AG20443 (cell line): ENCODE measurements at places on chromosomes 1 and 21.
A peak's percentile ranks its signal among the peaks of the same experiment; 100 is the strongest.

DNA sequence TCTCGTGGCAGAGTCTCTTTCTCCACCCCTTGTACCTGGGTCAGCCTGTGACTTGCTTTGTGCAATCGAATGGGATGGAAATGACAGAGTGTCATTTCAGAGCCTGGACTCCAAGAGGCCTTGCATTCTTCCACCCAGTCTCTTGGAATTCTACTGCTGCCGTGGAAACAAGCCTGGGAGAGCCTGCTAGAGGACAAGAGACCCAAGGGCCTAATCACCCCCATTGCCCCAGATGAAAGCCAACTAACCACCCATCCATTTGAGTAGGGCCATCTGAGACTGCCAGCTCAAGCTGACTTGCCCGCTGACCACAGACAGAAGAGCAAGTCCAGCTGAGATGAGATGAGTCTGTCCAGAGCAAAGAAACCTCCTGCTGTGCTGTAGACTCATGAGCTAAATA, 201.6 kb downstream of the PTPRU start:
- no peak for DNase-seq

DNA sequence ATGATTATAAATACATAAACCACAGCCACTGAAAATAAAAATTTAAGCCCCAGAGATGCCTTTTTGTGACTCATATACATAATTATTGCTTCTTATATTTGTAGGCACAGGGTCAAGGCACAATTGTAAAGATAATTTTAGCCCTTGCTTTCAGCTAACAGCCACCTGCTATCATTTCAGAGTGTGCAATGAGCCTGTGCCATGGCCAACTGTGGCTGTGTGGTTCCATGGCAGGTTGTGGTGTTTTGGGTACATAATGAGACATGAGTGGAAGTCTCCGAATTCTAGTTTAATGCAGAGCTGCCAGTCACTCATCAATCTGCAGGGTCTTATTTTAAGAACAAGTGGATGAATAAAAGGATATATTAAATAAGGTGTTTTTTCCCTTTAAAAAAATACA, 346.9 kb upstream of the SNX7 start:
- DNase-seq: no peak

- DNase-seq: no peak
These were observed 39.9 kb downstream of the RTCA start for GRCh38 chr1:100305954-100306353.

DNA sequence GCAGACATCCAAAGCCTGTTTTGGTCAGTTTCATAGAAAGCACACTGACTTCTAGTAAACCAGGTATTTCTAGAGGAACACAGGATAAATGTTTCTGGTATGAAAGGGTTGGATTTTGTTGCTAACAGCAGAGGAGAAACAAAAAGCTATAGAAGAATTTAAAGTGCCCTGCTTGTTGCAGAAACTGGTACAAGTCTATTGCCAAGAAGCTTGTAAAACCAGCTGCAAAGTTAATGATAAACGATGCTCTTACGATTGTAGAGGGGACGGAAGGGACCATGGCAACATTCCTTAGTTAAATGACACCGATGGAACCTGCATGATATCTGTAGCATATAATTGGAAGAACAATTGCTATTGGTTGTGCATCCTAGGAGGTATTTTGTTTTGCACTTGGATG, 40.1 kb downstream of the SLC35F3 start:
- DNase-seq: no peak

DNA sequence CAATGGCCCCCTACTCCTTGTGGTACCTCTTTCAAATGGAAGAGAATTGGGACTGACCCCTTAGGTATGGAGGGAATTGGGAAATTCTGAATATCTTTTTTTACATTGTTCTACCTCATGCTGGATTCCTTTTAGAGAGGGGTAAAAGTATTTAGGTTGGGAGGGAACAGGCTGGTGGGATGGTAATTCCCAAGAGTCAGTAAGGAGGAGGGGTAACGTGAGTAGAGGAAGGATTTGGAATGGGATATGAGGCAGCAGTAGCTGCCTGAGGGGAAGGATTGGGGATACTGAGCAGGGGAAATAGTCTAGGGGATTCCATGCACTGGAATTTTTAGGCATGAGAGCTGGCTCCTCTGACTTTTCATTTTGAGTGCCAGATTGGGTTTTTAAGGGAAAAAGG, 3.8 kb upstream of the AADACL3 start:
- DNase-seq: no peak

- DNase-seq: no peak
These were observed 7.4 kb upstream of the EDEM3 start for GRCh38 chr1:184761969-184762485.

DNA sequence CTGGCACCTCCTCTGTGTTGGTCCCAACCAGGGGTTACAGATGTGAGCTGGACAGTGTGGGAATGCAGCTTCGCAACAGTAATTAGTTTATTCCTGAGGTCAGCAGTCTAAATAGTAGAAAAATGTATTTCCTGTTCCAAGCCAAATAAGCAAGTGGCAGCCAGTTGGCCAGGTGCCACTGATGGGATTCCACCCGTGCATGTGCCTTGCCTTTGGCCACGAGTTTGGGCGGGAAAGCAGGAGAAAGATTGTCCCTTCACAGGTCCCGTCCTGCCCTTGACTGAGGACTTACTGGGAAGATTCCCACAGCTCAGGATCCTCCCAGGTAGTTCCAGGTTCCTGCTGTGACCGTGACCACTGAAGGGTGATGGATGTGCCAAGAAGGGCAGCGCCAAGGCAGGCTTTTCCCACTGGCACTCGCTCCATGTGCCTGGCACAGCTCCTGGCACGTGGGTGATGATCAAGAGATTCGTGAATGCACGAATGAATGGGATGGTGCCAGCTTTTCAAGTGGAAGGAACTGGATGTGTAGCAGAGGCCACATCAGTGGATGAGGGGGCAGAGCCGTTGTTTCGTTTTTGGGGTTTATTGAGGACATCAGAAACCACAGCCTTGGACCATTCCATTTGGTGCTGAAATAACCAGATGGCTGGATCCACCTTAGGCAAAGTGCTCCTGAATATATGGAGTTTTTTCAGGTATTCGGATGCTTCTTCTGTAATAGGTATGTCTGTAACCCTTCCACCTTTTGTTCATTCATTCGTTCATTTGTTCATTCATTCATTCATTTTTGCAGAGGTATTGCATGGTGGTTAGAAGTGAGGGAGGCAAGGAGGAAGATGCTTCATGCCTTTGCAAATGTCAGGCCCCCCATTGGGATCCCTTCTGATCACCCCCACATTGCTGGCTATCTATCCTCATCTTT, 62.4 kb upstream of the WNT4 start:
- DNase-seq: peak; percentile 33

GRCh38 chr1:224448453-224449017, 13.9 kb upstream of the WDR26 start:
- DNase-seq: no peak
